ENCODE measurements at places on chromosomes 2 and 18. TPM values are rescaled to one million over a fixed set of nuclear protein-coding genes. Genes with fewer than 3 reads are reported as not detected.

DNA sequence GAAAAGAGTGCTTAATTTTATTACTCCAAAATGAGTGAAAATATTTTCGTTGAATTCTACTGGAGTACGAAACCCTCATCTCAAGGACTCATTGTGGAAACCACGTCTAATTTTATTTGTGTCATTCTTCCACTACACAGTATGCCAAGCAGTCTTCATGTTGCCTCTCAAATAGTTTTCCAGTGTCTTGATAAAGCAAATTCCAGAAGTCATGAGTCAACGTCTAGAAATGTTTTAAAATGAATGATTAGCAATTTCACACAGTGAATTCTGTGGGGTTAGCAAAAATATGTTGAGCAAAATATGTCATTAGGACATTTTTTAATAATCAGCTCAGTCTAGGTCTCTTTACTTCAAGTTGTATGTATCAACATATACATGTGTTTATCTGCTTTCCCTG, 865.5 kb downstream of the DSC3 start:
- DNase-seq, result no peak

GRCh38 chr2:172248381-172248780, 145.7 kb upstream of the DLX2 start:
- DNase-seq, result no peak

GRCh38 chr2:155176345-155176744, 477.9 kb downstream of the KCNJ3 start:
- DNase-seq, result no peak

DNA sequence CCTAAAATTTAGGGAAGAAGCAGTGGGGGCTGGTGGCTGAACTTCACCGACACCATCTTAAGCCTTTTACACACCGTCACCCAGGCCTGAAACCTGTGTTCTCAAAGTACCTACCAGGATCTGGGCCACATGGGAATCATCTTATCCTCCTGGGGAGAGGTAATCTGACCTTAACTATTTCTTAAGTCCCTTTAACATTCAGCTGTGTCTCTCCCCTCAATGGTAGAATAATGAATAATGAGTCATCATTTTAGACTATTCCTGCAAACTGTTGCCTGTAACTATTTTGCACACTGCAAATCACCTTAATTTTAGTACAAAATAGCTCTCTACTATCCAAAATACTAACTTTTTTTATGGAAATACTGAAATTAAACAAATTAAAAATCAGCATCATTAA, 149.4 kb upstream of the KLF7 start:
- no peak for DNase-seq

- no peak for DNase-seq
Observed at GRCh38 chr18:39624961-39625360, 2059.4 kb upstream of the CELF4 start.

DNA sequence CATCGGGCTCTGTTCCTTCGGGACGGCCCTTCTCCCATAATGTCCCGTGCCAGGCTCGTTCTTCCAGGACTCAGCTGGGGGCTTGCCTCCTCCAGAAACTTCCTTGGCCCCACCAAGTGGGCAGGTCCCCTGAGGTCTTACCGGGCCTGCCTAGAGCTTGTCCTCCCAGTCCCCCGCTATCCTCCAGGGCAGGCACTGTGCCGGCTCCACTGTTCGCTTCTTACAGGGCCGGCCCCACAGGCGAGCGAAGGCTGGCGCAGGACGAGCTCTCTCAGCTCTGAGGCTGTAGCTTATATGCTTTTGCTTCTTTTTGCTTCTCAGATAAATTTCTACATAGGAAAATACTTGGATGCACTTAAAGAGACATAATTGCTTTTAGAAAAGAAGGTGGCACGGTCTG, 229.4 kb downstream of the TWIST2 start:
- DNase-seq, result no peak

DNA sequence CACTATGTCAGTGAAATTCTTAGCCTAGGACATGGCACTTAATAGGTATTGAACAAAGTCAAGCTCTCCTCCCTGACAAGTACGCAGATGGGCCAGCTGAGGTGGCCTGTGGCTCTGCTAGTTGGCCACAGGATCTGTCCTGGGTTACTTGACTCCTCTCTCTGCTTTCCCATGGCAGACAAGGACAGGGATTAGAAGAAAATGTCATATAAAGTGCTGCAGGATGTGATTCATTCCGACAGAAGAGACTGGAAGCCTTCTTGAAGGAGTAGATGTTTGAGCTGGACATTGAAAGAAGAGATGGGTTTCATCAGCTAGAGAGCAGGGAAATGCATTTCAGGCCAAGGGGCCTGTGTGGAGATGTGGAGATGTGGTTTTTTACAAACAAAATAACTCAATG, 46.7 kb downstream of the SMAD7 start:
- DNase-seq, result no peak

DNA sequence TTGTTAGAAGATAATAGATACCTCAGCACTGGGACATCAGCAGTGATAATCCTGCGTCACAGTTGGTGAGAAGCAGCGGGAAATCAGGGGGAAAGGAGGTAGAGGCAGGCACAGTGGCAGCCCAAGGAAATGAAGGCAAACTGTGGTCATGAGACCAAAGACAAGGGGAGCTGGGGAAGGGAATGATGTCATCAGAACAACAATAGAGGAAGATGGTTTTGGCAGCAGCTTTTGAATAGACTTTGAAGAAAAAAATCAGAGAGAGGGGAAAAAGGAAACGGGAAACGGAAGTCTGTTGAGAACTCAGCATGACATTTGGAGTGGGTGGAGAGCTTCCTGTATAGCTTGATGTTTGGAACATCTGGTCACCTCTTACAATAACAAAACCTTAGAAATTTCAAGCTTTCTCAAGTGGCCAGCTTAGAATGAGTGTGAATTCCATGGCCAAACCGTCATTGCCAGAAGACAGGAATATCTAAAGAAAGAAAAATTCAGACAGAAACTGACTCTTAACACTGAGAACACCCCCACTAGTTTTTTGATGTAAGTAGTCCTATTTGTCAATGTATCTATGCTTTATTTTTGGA, 18.4 kb upstream of the YES1 start:
- peak; percentile 42 for DNase-seq

DNA sequence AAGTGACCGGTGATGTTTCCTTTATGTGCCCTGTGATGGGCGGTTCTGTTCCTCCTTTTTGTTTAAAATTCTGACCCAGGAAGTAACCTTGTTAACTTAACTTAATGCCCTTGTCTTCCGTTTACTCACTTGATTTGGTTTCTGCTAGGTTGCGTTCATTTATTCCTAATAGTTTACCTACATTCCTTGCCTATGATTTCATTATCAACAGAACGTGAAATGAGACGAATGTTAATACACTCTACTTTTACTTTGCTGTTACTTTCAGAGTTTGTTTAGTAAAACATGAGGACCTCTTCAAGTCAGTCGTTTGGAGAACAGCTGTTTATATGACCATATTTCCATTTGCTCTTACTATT, 638 bp downstream of the CEP192 start:
- no peak for DNase-seq

DNA sequence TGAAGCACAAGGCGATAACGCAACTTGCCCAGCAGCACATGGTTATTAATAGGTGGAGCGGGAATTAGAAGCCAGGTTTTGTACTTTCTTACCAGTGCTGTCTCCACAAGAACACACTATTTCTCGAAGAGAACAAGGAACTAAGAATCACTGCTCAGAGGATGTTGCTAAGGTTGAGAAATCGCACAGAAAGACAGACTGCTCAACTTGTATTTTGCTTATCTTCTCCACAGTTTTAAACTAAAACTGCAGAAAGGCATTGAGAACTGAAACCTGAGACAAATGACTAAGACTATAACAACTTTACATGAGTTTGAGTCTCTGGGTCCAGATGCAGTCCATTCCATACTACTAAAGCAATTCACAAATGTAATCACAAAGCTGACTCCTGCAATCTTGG, 6.2 kb downstream of the PRKD3 start:
- DNase-seq, result no peak

The GNLY gene
- 3.2 TPM for total RNA-seq

The STPG4 gene
- total RNA-seq, result not detected

The SP5 gene
- total RNA-seq, result not detected

All from activated naive CD4-positive, alpha-beta T cell treated with anti-CD3 and anti-CD28 coated beads for 36 hours (primary cell).